ENCODE measurements at places on chromosomes 13 and 19.

DNA sequence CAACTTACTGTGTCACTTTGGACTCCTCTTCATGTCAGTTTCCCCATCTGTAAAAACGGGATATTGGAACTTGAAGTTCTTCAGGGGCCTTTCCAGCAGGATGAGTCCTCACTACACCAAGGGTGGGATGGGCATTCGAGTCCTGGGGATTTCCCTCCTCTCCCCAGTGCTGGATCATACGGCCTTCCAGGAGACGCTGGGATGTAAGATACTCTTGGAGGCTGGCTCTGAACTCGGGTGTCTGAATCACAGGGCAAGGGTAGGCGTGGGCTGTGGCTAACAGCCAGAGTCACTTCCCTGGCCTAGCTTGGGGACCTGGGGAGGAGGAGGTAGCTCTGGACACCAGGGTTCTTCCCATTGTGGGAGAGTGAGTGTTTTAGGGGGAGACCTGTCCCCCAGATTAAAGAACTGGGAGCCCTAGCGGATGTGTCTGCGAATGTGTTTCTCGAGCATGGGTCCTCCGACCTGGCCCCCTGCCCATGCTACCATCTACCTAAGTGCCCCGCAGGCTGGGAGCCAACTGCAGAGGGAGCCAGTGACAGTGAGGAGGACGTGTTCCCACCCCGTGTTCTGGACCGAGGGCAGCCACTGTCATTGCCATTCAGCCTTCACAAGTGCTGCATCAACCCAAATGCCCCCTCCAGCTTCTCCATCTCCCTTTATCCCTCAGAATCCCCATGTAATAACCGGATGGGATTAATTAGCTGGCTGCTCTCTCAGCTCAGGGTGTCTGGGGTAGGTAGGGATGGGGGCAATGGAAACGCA lies 2.4 kb upstream of the CYTH2 start:
- DNase-seq: no peak

DNA sequence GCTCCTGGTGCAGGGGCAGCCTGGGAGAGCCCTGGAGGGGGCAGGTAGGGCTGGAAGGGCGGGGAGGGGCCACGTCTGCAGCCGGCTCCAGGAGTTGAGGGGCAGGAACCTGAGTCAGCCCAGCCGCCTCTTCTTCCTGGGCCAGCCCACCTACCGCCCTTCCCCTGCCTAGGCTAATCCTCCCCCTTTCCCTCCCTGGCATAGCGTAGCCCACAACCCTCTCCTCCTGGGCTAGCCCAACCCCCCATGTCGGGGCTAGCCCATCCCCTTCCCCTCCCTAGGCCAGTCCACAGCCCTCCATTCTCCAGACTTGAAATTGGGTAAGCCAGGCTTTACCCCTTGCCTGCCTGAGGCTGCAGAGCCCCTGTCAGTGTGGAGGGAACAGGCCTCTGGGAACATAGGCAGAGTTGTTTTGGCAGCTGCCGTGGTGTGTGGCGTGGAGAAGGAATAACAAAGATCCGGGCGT lies 20.6 kb upstream of the WDR18 start:
- no peak for DNase-seq

DNA sequence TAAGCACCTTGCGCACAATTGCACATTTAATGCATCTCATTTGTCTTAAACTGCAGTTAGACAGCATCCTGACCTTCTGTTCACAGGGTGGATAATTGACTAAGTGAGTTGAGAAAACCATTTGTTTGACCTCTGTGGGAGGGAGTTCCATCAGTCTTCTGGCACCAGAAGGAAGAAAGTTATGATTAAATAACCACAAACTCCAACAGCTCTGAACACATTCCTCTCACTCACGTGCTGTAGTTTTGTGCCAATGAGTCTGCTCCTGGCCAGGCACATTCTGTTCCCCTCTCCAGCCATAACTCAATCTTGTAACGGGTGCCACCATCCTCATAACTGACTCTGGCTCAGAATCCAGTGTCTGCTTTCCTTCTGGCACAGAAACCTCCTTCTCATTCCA lies 817.2 kb downstream of the SLITRK1 start:
- no peak for DNase-seq

DNA sequence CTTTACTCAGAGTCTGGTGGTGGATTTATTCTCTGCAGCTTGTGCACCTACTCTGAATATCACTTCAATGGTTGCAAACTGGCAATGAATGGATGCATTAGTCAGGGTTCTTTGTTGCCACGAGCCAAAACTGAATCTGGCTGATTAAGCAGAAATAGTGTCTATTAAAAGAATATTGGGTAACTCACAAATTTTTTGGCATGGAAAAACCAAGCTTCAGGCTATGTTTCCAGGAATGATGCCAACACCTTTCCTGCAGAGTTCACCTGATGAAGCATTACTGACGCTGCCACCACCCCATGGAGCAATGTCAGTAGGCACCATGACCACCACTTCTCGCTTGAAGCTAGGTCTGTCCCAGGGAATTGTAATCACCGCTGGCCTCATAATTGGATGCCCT lies 597.8 kb upstream of the SLC10A2 start:
- no peak for DNase-seq

- no peak for DNase-seq
These were observed 351.0 kb downstream of the NALCN start for GRCh38 chr13:101065329-101065728.

DNA sequence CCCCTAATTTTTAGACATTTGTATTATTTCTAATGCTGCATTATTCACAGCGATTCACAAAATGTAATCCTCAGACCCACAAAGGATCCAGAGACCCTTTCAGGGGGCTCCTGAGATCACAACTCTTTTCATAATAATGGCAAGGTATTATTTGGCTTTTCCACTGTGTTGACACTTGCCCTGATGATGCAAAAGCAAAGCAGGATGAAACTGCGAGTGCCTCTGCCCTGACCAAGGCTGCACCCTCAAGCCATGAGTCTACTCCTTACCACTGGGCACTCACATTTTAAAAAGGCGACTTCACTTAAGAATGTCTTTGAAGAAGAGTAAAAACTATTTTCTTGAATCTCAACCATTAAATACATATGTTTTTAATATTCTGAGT lies 11.4 kb downstream of the ELF1 start:
- no peak for DNase-seq
